ENCODE measurements at places on chromosomes 4 and X.
A peak's percentile ranks its signal among the peaks of the same experiment; 100 is the strongest.

- no peak for DNase-seq
These were observed 158.2 kb upstream of the DDIT4L start for GRCh38 chr4:100348473-100348872.

GRCh38 chrX:119017077-119017476 lies 42.7 kb downstream of the LONRF3 start:
- DNase-seq, result no peak

DNA sequence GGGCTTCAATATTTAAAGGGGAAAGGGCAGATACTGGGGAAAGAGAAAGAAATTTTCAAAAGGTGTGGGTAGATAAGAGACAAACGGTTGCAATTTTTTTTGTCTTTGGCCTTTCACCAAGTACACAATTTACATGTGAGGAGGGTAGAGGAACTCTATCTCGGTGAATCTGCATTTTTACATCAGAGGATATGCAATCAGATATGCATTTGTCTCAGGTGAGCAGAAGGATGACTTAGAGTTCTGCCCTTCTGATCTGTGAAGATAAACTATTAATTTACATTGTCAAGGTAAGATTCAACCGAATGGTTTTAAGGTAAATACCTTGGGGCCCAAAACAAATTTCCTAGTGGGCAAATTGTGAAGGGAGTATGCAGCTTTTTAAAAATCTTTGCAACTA lies 169.9 kb downstream of the COX18 start:
- DNase-seq, result no peak

- DNase-seq, result no peak
These were observed 205.4 kb upstream of the RPS6KA3 start for GRCh38 chrX:20472148-20472547.

GRCh38 chr4:40419231-40419912 lies 84.2 kb downstream of the CHRNA9 start:
- DNase-seq, result no peak

GRCh38 chr4:183986971-183987946 lies 82.2 kb downstream of the STOX2 start:
- DNase-seq, result peak; percentile 37

GRCh38 chr4:118950224-118950623 lies 61.6 kb downstream of the SYNPO2 start:
- no peak for DNase-seq

DNA sequence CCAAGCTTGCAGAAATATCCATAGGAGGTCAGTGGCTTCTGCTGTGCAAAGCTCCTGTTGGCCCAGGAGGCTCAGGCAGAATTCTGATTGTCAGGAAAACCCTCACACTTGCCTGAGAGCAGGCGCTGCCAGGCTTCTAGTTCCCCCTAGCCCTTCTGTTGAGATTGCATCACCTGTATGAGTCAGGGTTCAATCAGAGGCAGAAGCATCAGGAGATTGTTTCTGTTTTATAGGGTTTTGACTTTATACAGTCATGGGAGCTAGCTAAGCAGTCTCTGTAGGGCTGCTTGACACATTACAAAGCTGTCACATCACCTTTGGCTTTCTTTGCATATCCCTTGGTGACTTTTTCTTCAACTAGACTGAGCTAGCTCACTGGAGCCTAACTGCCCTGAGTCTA lies 27.8 kb downstream of the DIPK2B start:
- DNase-seq, result no peak

GRCh38 chrX:44795945-44796450 lies 47.8 kb upstream of the DUSP21 start:
- no peak for DNase-seq

- DNase-seq, result no peak
These were observed 4.7 kb downstream of the THAP9 start for GRCh38 chr4:82905205-82905604.

DNA sequence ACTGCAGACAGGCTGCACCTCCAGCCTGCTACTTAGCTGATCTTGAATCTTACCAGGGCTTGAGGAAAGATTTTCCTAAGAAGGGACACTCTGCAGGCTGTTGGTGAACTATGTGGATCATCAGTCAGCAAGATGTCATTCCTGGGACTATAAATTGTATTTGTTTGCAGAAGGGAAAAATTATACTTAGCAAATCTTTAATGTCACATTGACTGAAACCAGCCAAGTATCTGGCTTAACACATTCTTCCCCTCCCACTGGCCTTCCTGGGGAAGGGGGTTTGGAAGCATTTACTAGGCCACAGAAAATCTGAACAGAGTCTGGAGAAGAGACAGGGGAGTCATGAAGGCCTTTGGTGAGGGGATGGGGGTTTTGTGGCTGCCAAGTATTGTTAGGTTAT lies 156.7 kb upstream of the EOLA2 start:
- no peak for DNase-seq

DNA sequence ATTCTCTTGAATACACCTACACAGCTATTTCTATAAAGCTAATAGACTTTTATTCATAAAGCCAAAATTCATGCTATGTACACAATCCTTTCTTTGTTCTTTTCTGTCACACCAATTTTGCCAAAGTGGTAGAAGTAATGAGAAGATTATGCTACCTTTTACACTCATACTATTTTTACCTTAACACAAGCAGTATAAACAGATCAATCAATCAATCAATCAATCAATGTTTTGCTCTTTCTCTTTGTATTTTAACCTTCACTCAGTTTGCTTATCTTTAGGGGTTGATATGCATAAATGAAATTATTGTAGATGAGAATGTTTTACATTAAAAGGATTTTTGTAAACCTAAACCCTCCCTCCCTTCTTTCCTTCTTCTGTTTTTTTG lies 878.6 kb downstream of the RAPGEF2 start:
- DNase-seq, result no peak

DNA sequence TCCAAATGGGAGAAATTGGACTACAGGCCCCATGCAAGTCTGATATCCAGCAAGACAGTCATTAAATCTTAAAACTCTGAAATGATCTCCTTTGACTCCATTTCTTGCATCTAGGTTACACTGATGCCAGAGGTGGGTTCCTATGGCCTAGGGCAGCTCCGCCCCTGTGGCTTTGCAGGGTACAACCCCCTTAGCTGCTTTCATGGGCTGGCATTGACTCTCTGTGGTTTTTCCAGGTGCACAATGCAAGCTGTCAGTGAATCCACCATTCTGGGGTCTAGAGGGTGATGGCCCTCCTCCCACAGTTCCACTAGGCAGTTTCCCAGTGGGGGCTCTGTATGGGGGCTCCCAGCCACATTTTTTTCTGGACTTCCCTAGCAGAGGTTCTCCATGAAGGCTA lies 228.5 kb upstream of the ADAMTS3 start:
- no peak for DNase-seq

DNA sequence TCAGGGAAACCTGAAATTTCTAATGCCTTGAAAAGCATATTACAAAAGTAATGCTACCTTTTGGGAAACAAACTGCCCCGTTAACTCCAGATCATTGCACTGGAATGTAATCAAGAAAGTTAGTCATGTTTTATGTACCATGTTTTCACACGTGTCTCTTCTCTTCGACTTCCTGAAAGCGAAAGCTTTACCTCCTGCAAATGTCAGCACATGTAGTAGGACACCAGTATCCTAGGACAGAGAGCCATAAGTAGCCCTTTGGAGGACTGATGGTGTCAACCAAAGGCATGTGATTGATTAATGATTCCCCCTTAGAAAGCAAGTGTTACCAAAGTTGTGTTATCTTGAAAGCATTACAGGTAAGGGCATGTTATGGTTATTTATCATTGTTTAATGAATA lies 8.8 kb upstream of the MND1 start:
- no peak for DNase-seq

GRCh38 chrX:30304866-30305265 lies 4.3 kb downstream of the NR0B1 start:
- no peak for DNase-seq
